Cortex of kidney (tissue), 1 donor: ENCODE measurements at places on chromosomes 1 and 21.

DNA sequence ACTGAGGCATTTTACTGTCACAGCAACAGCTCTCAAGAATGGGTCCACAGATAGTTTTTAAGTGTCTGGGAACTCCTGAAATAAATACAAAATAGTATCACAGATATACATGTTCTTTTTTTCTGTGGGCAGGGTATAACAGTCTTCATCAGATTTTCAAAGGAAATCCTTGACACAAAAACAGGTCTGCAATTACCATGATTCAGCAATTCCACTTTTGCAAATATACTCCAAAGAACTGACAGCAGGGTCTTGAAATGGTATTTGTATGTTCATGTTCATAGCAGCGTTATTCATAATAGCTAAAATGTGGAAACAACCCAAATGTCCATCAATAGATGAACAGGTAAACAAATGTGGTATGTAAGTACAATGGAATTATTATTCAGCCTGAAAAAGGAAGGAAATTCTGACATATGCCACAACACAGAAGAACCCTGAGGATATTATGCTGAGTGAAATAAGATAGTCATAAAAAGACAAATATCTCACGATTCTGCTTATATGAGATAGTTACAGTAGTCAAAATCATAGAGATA, 85.0 kb downstream of the EPS15 start:
- DNase-seq = no peak

GRCh38 chr1:184825571-184825970, 70.9 kb upstream of the EDEM3 start:
- no peak for DNase-seq

- no peak for DNase-seq
These were observed 1.9 kb upstream of the PADI2 start for GRCh38 chr1:17120962-17121837.

DNA sequence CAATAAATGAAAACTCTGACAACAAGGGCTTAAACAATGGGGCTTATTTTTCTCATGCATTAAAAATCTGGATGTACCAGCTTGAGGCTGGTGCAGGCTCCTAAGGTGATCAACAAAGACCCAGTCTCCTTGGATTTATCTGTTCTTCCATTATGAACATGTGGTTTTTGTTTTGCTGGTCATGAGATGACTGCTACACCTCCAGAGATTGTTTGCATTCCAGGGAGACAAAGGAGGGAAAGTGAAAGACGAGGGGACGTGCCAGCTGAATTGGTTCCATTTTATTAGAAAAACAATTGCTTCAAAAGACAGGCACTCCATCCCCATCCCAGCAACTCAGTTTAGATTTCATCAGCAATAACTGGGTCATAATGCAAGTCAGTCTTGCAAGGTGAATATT, 90.9 kb upstream of the KCNK1 start:
- DNase-seq = no peak

DNA sequence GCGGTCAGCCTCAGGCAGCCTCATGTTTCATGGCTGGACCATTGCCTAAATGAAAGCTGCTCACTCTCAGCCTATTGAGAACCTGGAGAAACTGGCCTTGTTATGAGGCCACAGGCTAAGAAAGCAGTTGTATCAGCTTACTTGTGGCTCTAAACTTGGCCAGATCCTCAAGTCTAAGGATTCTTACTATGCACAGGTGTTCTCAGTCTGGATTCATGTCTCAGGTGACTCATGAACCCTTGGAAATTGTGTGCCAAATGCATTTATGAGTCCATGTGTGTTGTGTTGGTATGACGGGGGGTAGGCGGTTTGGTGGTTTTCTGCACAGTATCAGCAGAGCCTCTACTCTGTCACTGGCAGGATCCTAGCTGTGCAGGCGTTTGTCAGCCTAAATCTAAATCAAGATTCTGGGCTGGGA, 90.4 kb downstream of the ROR1 start:
- DNase-seq = no peak

GRCh38 chr21:29650523-29651022, 289.2 kb downstream of the GRIK1 start:
- no peak for DNase-seq

- no peak for DNase-seq
These were observed 12.7 kb upstream of the UBE4B start for GRCh38 chr1:10020086-10020485.
